Stimulated activated CD8-positive, alpha-beta memory T cell treated with anti-CD3 and anti-CD28 coated beads, Interleukin-15, amount 100 ng/mL, for 4 hours (primary cell): ENCODE measurements at places on chromosomes 16 and 17.

- no peak for DNase-seq
Observed at GRCh38 chr17:80772906-80773242, 218.8 kb upstream of the CHMP6 start.

GRCh38 chr16:11100239-11100750, 155.7 kb downstream of the SOCS1 start:
- DNase-seq, result no peak

GRCh38 chr17:40886090-40886489, 1.0 kb upstream of the KRT20 start:
- no peak for DNase-seq

- DNase-seq, result no peak
Observed at GRCh38 chr17:57257895-57258851, 1.9 kb downstream of the MSI2 start.

GRCh38 chr16:82201926-82202325, 31.9 kb upstream of the MPHOSPH6 start:
- DNase-seq, result no peak

GRCh38 chr17:75552425-75553294, 27.2 kb downstream of the LLGL2 start:
- no peak for DNase-seq
